Left lobe of liver (tissue), 2 donors: ENCODE measurements at places on chromosomes 16 and 17. TPM values are rescaled to one million over a fixed set of nuclear protein-coding genes. Genes with fewer than 3 reads are reported as not detected.

Gene AOC3
- 8.6 TPM for total RNA-seq

Gene TEKT5
- 2.1 TPM for total RNA-seq

- no peak for DNase-seq
These were observed 150.0 kb downstream of the C16orf78 start for GRCh38 chr16:49523435-49524159.

DNA sequence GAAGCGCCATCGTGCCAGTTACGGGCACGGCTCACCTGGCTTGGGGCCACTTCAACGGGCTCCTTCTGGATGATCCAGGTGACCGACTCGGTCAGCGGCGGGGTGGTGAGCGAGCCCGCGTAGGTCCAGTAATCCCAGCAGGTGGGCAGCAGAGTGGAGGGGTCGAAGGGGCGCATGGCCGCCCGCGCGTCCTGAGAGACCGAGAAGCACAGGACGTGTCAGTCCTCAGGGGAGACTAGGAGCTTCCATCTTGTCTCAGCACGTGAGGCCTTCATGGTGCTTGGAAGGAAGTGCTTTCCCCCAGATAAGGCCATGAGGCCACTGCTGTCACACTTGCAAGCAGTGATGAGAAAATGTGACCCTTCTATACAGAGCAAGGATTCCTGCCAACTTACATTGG is 22.5 kb upstream of the SLC7A5 start:
- no peak for DNase-seq

- no peak for DNase-seq
These were observed 70.1 kb upstream of the MPHOSPH6 start for GRCh38 chr16:82240111-82240510.
